DMS153 (cell line): ENCODE measurements at places on chromosomes 1 and 21.
A peak's percentile ranks its signal among the peaks of the same experiment; 100 is the strongest.

DNA sequence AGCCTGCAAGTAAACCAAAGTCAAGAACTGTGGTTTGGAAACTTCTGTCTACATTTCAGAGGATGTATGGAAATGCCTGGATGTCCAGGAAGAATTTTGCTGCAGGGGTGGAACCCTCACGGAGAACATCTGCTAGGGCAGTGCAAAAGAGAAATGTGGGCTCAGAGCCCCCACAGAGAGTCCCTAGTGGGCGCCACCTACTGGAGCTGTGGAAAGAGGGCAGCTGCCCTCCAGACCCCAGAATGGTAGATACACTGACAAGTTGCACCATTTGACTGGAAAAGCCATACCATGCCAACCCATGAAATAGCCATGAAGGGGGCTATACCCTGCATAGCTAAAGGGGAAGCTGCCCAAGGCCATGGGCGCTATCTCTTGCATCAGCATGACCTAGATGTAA, 1672.4 kb downstream of the KCNT2 start:
- DNase-seq, result no peak

GRCh38 chr1:4768553-4768952, 114.1 kb downstream of the AJAP1 start:
- DNase-seq, result no peak

DNA sequence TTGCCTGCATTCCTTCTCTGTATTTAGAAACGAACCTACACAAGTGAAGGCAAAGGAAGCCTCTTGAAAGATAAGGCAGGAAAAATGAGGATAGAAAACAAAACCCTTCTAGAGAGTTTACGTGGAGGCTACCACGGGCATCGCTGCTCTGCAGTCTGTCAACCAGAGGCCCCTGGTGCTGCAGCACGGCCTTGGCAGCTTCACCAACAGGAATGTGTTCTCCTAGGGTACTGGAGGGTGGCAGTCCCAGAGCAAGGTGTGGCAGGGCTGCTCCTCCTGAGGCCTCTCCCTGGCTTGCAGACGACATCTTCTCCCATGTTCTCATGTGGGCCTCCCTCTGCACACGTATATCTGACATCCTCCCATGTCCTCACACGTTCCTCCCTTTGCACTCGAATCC, 57.6 kb upstream of the SAMD11 start:
- no peak for DNase-seq

- DNase-seq, result no peak
Measured at GRCh38 chr1:10734375-10734774, 62.1 kb downstream of the CASZ1 start.

GRCh38 chr1:239458144-239458500, 71.8 kb downstream of the CHRM3 start:
- DNase-seq, result no peak

GRCh38 chr1:95039360-95040031, 33.3 kb downstream of the ALG14 start:
- DNase-seq, result no peak

DNA sequence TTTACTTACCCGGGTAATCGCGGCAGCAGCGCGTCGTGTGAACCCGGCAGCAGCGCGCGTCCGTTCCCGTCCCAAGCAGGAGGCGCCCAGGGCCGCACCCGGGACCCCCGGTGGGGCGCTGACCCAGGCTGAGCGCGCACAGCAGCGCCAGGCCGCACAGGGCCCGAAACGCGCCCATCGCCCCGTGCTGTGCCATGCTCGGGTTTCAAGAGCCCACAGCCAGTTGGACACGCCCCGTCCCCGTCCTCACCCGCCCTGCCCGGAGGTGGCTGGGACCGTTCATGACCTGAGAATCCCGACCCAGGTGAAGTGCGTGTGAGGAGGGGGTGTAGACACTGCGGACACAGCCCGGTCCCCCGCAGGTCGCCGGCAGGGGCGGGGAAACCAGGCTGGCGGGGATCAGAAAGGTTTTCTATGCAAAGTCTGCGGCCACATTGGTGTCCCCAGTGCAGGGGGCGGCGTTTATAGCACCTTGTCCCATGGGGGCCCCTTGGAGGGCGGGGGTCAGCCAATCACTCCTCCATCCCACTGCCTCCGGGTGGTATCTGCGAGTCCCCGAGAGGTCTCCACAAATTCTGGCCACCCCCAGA, at the start of gene TNFRSF18:
Gene TNFRSF18 (minus strand): TSS at position 217 of the 590 bp plus-strand sequence. CDS start 21 bp downstream, at position 196.
- DNase-seq, result peak; percentile 51

DNA sequence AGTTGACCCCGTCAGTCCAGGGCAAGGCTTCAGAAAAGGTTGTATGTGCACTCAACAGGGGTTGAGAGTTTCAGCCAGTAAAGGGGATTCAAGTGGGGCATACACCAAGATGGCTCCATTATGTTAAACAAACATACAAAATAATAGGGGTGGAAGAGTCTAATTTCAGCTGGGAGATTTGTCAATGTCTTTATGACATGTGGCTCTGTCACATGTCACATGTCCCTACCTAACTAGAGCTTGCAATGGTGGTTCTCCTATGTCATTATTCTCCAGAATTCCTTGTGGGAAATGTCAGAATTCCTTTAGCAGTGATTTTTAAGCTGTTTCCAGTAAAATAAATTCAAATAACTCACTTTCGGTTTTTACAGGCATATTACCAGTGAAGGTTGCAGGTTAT, 392.0 kb upstream of the ADGRL4 start:
- no peak for DNase-seq

DNA sequence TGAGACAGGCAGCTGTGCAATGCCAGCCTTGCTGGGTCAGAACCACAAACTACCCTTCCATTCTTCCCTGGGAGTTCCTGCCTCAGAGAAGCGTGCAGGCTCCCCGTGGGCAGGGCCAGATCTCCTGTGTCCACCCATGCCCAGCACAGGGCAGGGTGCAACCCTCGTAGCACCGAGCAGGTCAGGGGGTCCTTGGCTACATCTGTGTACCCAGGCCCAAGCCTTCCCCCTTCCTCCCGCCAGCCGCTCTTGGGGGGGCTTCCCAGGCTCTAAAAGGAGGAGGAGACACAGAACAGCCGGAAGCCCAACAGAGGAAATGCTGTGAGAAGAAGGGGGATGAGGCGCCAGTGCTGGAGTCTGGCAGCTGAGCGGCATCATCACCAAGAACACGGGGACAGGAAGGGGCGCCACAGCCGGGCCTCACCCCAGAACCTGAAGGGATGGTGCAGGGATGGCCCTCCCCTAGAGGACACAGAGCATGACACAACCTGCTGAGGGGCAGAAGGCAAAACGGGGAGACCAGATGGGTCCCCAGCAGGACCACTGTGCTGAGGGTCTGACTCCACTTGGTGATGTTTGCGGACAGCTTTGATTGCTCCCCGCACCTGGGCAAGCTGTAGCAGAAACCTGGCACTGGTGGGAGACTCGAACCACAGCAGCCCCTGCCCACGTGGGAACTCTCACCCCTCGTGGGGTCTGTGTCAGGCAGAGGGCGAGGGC, 233.2 kb downstream of the NPHP4 start:
- no peak for DNase-seq

DNA sequence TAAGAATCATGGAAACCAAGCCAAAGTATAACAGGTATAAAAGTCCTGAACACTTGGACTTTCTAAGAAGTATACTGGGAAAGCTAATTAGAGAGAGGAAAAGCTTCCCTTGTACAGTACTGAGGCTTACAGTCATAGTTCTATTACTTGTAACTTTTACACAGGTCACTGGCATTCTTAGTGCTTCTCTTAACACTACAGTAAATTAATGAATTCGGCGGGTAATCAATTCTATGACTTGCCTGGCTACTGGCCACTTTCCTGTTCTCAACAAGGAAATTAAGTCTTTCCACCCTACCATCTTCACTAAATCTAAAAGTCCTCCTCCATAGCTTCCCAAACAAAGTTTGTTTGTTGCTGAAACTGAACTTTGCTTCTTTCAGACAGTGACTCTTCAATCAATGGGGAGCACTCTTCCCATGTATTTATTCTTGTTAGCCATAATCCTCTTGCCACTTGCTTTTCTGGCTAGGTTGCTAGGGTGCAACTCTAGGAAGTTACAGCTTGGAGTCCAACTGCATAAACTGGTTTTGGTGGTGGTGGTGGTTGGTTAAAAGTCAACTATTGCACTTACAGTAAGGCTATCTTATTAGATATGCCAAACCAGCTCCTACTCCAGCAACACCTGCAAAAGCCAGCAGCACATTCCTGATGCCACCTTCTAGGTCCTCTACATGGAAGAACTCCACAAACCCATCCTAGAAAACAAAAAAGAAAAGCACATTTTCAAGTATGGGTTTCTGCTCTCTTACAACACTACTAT, 2.4 kb downstream of the MCL1 start:
- no peak for DNase-seq

DNA sequence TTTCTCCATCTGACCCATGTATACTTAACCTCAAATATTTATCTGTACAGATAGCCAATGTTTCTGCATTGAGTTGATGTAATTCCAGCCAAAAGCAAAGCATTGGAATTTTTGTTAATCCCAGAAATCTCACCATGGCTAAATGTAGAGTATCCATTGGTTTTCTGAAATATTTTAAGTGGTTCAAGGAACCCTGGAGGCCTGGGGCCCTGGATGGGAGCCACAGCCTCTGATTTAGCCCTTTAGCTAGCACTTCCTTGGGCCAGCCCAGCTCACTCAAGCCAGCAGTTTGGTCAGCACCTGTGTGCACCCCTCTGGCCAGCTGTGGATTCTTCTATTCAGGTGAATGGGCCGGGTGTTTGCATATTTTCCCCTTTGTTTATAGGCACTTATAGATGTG, 18.8 kb upstream of the EPS8L3 start:
- peak; percentile 15 for DNase-seq

DNA sequence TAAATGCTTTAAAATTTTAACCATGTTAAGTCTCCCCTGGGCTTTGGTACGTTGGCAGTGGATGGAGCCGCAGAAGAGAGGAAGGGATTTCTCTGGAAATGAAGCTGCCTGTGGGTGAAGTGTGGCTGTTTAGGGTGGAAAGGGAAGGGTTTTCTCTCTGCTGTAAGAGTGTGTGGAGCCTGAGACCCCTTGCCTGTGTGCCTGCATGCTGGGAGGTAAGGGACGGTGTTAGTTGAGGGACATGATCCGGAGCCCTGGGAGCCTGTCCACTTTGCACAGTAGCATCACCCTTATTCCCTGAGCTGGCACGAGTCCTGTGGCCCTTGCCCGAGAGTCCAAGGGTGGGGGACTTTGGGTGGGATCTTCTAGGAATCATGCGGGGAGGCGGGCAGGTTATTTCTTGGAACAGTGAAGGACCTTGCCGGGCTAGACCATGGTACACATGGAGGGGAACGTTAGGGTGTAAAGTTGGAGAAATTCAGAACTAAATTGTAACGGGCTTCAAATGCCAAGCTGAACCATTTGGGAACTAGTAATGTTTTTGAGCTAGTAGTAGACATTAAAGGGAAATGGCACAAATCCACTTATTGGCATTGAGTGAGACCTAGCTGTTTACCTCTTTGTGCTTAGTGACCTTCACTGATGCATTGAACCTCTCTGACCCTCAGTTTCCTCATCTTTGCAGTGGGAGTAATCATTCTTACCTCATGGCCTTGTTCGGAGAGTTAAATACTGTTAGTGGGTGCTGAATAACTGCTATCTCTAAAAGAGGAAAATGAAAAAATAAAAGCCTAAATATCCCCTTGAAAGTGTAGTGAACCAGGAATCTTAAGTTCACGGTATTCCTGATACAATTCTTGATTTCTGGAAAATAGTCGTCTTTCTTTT, 3.5 kb downstream of the GALNT2 start:
- DNase-seq, result no peak

GRCh38 chr1:187476671-187477070, 647.9 kb downstream of the PLA2G4A start:
- no peak for DNase-seq

- no peak for DNase-seq
Measured at GRCh38 chr1:51565009-51565408, 45.9 kb upstream of the EPS15 start.

DNA sequence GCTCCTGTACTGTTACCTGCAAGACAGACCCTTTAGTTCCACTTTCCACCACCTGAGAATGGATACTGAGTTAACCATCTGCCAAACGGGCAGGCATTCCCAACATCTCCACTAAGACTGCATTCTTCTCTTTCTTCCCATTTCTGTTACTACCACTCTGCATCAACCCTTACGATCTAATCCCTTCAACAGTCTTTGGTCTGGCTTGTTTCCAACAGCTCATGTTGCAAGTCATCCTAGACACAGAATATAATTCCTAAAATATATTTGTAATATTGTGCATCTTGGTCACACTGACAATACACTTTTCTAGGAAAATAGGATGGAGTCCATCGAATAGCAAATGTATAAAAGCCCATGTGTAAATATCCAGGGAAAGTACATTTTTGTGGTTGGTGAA, 166.7 kb downstream of the SIPA1L2 start:
- no peak for DNase-seq

DNA sequence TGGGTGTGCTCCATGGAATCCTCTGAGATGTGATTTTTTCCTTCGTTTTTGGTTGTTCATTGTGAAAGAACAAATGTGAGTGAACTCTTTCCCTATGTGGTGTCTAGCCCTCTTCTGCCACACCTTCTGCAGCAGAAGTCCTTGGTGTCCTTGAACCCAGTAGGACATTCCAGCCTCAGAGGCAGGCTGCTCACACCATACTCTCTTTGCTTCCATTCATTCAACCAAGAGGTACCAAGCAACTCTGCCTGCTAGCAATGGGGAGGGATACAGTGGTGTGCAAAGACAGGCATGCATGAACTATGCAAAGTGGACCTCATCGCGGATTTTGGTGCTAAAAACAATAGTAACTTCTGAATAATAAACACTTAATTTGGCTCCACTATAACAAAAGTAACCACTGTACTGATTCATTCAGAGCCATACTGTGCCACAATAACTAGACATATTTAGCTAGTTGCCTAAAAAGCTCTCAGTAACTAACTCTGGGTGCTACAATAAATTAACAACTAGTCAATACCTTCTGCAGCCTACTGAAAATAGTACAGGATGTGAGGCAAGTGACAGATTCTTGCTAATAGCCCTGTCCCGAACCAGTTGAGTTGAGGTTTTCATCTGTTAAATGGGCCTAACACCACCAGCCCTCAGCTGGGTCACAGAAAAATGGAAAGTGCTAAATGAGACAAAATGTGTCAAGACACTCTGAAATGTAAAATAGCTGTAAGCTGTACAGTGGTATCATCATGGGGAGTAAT, 155.4 kb downstream of the SLC45A1 start:
- DNase-seq, result no peak

DNA sequence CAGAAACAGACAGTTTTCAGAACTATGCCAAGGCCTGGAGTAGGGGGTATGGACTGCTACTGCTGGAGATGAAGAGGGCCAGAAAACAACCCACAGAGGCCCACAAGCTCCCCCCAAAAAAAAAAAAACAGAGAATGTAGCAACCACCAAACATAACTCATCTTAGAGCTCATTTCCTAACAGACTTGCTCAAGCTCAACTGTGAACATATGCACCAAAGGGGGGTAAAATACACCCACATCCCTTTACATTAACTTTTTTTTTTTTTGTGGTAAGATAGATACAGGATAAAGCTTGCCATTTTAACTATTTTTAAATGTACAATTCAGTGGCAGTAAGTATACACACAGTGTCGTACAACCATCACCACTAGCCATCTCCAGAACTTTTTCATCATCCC, 36.0 kb downstream of the SEC16B start:
- no peak for DNase-seq

GRCh38 chr1:38073534-38074301, 27.1 kb upstream of the POU3F1 start:
- no peak for DNase-seq

GRCh38 chr1:29703596-29704370, 467.5 kb downstream of the PTPRU start:
- peak; percentile 81 for DNase-seq
